Posterior vena cava (tissue), 2 donors: ENCODE measurements at places on chromosomes 4 and X. TPM values are rescaled to one million over a fixed set of nuclear protein-coding genes. Genes with fewer than 3 reads are reported as not detected.

CLIC2 gene
- total RNA-seq = 25.3 TPM

DNA sequence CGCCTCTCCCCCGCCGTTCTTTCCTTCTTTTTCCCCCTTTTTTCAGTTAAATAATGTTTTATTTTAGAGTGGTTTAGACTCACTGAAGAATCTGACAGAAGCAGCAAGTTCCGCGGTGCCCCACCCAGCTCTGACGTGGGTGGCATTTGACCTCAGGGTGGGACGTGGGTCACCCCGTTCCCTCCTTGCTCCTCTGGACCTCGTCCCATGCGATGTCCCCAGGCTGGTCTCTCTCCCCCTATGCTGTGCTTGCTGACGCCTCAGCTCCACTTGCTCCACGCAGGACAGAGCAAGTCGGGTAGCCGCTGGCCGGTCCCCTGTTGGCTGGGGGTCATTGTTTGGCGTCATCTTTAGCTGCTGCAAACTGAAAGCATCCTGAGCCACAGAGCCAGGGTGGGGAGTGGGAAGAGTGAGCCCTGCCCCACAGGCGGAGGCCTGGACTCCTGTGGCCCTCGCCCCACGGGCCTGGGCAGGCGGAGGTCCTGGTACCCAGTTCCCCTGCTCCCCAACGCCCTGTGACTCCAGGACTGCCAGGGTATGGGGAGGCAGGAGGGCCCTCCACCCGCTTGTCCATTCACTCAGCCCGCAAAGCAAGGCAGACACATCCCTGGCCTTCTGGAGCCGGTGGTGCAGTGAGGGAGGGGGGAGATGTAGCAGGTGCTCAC is 30.8 kb downstream of the TRMT44 start:
- DNase-seq = no peak

DNA sequence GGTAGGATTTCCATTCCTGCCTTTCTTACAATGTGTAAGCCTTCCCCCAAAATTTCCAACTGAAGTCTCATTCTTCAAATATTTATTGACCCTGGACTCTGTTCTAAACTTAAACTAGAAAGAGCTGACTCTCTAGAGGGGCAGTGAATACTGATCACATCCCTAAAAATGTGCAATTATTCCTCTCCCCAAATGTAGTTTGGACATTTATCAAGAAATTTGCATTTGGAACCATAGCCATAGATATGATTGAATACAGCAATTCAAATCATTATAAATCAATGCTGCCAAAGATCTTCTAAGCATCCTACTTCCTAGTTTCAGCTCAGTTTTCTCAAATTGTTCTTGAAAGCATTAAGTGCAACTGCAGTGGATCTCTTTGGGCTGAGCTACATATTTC is 525.7 kb downstream of the RAB28 start:
- no peak for DNase-seq

RTL3 gene
- 1.7 TPM for total RNA-seq

PCDH10 gene
- 4.6 TPM for total RNA-seq

- peak; percentile 19 for DNase-seq
These were observed 129.1 kb downstream of the CPZ start for GRCh38 chr4:8721621-8722020.

DNA sequence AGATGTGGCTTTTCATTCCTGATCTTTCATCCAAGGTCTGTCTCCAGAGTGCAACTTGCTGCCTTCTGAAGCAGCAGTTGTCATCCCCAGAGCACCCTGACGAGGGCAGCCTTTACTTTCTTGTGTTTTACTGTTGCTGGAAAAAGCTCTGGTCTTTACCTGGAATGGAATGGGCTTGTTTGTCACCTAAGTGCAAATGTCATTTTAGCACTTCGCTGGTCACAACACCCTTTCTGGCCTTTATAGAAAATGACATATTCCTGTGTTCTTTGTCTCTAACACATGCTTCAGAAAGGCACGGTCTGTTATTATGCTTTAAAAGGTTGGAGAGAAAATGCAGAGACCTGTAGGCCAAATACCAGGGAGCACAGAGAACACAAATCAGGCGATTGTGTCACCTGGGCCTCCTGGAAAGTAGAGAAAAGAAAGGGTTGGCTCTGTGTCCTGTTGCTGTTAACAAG is 332.7 kb upstream of the IGFBP7 start:
- no peak for DNase-seq

GRCh38 chrX:153411988-153412574 is 809 bp downstream of the ZFP92 start:
- peak; percentile 72 for DNase-seq

GRCh38 chr4:3802571-3803474 is 36.6 kb downstream of the ADRA2C start:
- DNase-seq = peak; percentile 60

- no peak for DNase-seq
These were observed 1.3 kb downstream of the SMARCAD1 start for GRCh38 chr4:94208918-94209317.

DNA sequence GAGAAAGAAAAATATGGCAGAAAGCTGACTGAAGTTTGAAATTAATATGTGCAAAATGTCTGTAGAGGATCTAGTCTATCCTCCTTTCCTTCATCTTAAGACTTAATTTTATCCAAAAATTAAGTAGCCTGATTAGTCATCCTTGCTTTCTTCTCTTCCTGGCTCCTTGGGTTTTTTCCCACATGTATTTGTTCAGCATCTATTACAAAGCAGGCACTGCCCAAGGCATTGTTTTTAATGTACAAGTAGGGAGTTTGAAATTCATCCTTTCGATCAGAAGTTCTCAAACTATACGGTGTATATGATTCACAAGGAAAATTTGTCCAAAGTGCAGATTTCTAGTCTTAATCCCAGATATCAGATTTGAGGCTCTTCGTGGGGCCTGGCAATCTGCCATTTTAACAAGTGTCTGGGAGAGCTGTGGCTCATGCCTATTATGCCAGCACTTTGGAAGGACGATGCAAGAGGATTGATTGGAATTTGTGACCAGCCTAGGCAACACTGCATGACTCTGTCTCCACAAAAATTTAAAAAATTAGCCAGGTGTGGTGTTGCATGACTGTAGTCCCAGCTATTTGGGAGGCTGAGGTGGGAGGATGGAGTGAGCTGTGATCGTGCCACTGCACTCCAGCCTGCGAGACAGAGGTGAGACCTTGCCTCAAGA is 19.4 kb upstream of the YTHDC1 start:
- DNase-seq = no peak

DNA sequence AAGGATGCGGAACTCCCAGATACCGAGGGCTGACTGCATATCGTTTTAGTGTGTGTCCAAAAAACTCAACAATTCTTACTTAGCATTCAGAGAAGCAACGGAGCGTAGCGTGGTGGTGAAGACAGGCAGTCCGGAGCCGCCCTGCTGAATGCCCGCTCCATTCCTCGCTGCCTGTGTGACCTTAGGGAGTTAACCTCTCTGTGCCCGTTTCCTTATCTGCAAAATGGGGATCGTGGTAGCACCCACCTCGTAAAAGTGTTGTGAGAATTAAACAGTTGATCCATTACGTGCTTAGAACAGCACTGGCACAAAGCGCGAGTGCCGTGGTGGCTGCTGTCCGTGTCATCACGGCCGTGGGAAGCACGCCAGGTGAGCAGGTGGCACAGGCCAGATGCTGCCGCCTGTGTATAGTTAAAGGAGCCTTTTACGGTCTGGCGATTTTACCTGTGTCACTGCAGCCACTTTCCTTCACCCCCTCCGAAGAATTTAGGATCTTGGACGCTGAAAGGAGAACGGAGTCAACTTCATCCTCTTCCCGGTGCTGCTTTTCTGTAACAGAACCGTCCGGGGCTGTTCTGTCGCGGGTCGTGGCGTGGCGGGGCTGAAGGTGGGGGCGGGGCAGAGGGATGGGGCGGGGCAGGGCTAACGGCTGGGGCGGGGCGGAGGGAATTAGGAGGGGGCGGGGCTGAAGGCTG is 885 bp downstream of the CCDC110 start:
- peak; percentile 86 for DNase-seq

- no peak for DNase-seq
These were observed 25.5 kb upstream of the FAM120C start for GRCh38 chrX:54208531-54208930.

ZFP92 gene
- total RNA-seq = 0.90 TPM

DNA sequence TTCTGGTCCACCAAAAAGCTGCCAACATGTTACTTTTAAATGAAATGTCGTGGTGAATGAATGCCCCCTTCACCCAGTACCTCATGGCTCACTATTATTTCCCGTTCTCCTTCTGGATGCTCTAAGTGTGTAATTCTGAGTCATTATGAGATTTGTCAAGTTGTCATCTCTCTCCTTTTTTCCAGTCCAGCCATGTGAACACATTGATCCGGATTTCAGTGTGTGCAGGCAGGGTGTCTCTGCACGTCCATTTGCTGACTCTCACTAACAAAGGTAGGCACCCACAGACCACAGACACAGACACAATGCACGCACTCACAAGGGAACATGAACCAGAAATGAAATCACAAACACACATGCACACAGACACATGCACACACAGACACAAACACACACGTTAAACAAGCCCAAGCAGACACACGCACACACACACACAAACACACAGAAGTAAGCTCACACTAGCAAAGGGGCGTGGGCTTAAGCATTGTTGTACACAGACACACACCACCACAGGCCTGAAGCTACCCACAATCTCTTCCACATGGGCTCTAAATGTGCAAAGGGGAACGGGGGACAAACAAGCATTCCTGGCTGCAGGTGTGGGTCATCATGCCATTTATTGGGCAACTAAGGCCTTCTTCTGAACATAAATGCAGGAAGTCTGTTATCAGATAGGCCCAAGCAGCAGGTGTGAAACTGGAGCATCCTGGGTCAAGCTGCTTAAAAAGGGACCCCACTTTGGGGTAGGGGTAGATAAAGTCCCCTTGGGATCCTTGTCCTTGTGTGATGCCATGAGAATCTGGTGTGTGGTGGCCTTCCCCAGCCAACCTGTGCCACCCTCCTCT is 58.1 kb downstream of the NBDY start:
- DNase-seq = no peak

DNA sequence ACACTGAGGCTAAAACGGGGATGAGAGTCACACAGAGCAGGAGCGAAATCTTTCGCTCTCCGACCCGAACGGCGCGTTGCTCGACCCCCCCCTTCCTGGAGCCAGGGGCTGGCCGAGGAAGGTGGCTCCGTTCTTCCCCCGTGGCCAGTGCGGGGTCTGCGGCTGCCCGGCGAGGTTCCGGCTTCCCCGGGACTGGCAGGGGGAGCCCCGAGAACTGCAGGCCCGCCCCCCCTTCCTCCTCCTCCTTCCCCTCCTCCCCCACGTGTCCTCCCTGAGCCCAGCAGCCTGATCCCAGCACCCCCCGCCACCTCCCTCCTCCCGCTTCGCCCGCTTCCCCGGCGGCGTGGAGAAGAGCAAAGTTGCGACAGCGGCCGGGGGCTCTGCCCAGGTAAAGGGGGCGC is 2.4 kb upstream of the BCORL1 start:
- DNase-seq = no peak

WNK3 gene
- 4.1 TPM for total RNA-seq

CXCL11 gene
- total RNA-seq = not detected

- no peak for DNase-seq
These were observed 17.5 kb downstream of the LIAS start for GRCh38 chr4:39476187-39476895.

- DNase-seq = no peak
These were observed 43.3 kb downstream of the RHOH start for GRCh38 chr4:40240040-40240653.

RASGEF1B gene
- 12.9 TPM for total RNA-seq

DNA sequence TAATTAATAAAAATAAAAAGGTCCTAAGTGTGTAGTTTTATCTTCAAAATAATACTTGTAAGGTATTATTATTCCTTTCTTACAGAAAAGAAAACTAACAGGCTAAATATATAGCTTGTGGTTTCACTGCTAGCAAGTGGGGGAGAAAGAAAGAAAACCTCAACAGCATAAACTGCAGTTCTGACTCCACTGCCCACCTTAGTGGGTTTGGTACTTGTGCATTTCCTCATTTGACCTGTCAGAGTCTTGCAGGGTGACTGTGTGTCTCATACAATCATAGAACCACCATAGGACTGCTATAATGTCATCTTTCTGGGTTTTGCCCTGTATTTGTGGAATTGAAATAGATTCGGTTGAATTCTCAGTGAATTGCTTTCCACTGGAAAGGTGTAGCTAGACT is 94.7 kb upstream of the PUDP start:
- DNase-seq = no peak

DNA sequence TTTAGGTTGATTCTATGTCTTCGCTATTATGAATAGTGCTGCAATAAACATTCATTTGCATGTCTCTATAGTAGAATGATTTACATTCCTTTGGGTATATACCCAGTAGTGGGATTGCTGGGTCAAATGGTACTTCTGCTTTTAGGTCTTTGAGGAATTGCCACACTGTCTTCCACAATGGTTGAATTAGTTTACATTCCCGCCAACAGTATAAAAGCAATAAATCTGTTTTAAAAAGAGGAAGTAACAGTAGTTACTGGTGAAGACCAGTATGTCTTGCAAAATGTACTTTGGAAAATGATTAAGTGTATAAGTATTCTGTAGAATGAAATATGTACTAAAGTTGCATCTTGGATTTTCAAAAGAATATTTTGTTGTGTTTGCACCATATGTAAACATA is 77.3 kb downstream of the SHROOM4 start:
- DNase-seq = no peak

- no peak for DNase-seq
These were observed 16.3 kb downstream of the VSIG4 start for GRCh38 chrX:66023385-66024091.

DNA sequence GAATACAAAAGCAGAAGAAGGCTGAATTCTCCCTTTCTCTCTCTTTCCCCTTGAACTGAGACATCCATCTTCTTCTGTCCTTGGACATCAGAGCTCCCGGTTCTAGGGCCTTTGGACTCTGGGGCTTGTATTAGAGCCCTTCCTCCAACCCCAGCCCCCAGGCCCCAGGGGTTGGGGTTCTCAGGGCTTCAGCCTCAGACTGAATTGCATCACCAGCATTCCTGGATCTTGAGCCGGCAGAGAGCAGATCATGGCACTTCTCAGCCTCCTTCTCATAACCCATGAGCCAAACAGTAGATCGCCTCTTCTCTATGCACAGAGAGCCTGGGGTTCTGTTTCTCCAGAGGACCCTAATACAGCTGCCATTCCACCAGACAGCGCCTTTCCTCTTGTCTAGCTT is 25.3 kb upstream of the CLDN24 start:
- DNase-seq = peak; percentile 23

DNA sequence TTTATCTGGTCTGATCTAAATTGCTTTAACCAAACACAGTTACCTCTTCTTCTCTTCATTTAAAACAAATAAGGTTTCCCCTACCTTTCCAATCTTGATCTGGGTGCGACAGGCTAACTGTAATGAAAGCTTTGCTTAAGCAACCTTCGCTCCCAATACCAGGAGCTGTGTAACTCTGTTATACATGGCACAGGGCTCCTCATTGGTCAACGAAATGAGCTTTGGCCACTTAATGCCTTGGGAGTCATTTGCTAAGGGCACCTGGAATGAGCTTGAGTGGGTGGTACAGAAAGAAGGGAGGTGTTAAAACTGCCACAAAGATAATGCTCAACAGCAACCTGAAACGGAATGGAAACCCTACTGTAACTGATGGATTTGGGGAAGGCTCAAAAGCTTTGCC is 140.5 kb downstream of the CHRNA9 start:
- no peak for DNase-seq

DNA sequence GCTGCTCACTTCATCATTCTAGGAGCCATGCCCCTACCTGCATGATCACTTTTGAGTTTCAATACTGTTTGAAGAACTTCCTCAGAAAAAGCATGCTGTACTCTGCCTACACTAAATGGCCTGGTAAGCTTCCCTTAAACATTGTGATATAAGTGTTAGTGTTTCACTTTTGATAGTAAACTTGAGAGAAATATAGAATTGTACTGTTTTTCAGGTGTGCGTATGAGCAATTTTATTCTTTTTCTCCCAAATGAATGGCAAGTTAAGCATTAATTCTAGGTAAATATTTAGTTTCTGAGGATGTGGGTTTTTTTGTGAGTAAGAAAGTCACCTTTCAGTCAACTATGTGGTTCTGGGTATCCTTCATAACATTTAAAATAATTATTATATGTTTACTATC is 484.5 kb downstream of the IL15 start:
- DNase-seq = no peak

SRPX gene
- total RNA-seq = 228 TPM
